ENCODE measurements at places on chromosomes 16 and 17.
A peak's percentile ranks its signal among the peaks of the same experiment; 100 is the strongest.

- H3K27me3 ChIP-seq, result no peaks in the 10 kb centered on the region
- H3K27ac ChIP-seq, result no peak overlapping the region
- no peak overlapping the region for H3K4me3 ChIP-seq
- no peak for DNase-seq
These were observed 113.4 kb upstream of the RCVRN start for GRCh38 chr17:10018461-10018891.

DNA sequence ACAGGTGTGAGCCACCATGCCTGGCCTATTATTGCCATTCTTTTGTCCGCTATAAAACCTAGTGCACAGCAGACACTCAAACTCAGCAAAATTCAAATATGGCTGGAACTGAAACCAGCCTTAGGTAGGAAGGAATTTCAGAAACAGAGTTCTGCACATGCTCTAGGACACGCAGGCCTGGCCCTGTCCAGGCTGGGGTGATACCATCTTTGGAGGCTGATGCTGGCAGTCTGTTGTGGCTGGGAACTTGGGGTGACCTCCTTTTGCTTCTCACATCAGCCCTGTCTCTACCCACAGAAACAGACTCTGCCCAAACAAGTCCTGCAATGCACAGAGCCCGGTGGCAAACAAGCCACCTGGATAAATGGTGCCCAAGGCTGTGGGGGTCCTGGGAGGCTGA lies 12.6 kb upstream of the KIFC3 start:
- H3K4me3 ChIP-seq, result no peak overlapping the region
- DNase-seq, result no peak
- H3K4me1 ChIP-seq, result peaks cover 7% of the 10 kb centered on the region
- H3K27ac ChIP-seq, result no peak overlapping the region
- no peaks in the 10 kb centered on the region for H3K36me3 ChIP-seq

DNA sequence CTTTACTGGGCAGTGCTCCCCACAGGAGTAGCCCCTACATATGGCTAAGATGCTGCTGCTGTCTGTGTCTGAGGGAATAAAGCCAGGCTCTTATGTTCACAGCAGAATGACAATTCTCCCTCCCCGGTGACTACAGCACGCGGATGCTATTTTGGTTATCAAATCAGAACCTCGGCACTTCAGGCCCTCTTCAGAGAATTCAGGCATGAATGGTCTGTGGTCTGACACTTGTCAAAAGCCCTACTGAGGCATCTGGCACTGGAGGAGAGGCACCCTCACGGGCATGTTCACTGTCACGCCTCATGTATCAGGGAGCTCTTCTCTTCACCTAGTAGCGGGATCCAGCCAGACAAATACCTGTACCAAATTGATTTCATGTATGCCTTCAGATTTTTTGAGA lies 30.4 kb downstream of the KIAA0513 start:
- no peaks in the 10 kb centered on the region for H3K36me3 ChIP-seq
- H3K4me3 ChIP-seq, result no peak overlapping the region
- H3K27me3 ChIP-seq, result no peaks in the 10 kb centered on the region
- no peak for DNase-seq
- no peak overlapping the region for H3K27ac ChIP-seq

DNA sequence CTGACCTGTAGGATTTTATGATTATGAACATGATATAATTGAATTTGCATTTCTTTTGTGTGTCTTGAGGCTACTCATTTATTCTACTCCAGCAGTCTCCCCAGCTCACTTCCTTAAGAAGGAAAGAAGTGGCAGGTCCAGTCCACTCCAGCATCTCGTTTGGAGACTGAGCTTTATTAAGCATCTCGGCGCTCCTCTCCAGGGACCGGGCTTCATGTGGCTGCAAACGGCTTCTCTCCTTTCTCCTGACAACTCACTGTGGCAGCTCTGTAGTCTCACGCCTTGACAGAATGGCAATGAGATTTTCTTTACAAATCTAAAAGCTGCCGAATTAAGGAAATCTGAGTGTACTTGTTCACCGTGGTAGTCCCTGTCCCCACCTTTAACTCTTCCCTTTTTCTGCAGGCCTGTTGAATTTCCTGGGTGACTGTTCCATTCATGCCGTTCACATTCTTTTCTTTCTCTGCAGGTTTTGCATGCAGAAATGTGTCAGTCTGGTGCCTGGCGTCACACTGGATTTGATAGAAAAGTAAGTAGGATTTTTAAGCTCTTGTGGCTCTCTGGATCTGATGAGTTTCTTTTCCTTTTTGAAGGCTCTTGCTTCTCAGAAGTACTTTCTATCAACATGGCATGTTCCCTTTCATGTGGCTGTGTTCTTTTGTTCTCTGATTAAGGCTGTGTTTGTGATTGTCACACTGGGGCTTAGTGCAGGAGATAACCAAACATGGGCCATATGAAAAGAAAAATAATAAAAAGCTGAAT lies 200.5 kb upstream of the CHMP6 start:
- H3K27ac ChIP-seq, result peak overlapping the region; percentile 62
- H3K4me1 ChIP-seq, result no peaks in the 10 kb centered on the region
- no peak overlapping the region for H3K4me3 ChIP-seq
- H3K27me3 ChIP-seq, result no peaks in the 10 kb centered on the region

DNA sequence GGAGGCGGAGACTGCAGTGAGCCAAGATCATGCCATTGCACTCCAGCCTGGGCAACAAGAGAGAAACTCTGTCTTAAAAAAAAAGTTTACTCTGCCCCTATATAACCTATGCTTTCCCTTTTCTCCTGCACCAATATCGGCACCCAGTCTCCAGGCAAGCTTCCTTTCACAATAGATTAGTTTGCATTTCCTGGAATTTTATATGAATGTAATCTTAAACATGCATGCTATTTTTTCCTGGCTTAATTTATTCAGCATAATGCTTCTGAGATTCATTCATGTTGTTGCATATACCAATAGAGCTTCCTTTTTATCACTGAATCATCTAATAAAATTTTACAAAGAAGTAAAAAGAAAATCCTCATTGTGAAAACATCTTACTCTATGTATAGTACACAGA lies 59.4 kb downstream of the USP32 start:
- H3K27ac ChIP-seq, result no peak overlapping the region
- H3K27me3 ChIP-seq, result no peaks in the 10 kb centered on the region
- no peaks in the 10 kb centered on the region for H3K36me3 ChIP-seq
- DNase-seq, result no peak
- H3K4me1 ChIP-seq, result no peaks in the 10 kb centered on the region
- no peak overlapping the region for H3K4me3 ChIP-seq

- H3K4me1 ChIP-seq, result peaks cover 9% of the 10 kb centered on the region
- DNase-seq, result no peak
- no peak overlapping the region for H3K27ac ChIP-seq
- H3K27me3 ChIP-seq, result no peaks in the 10 kb centered on the region
- H3K4me3 ChIP-seq, result no peak overlapping the region
These were observed 70.2 kb downstream of the ANKRD11 start for GRCh38 chr16:89420204-89420603.

GRCh38 chr16:24539295-24539849 lies at the start of gene RBBP6:
TSS of gene RBBP6 (plus strand) at chr16:24539566. CDS start at chr16:24540627, 1,061 bp downstream.
- peaks cover 4% of the 10 kb centered on the region for H3K4me1 ChIP-seq
- no peaks in the 10 kb centered on the region for H3K27me3 ChIP-seq
- peak within 1 kb of the TSS; percentile 74 for H3K4me3 ChIP-seq
- H3K27ac ChIP-seq, result peak within 1 kb of the TSS; percentile 99

GRCh38 chr16:2086812-2087747 lies 39.3 kb downstream of the TSC2 start:
- H3K27me3 ChIP-seq, result no peaks in the 10 kb centered on the region
- no peak overlapping the region for H3K27ac ChIP-seq
- H3K36me3 ChIP-seq, result peaks cover 12% of the 10 kb centered on the region
- no peaks in the 10 kb centered on the region for H3K4me1 ChIP-seq
- no peak overlapping the region for H3K4me3 ChIP-seq

GRCh38 chr17:29566473-29567303 lies at the start of gene ABHD15:
TSS of gene ABHD15 (minus strand) at chr17:29567037. CDS start at chr17:29566966, 71 bp downstream.
- peak; percentile 83 for DNase-seq
- peak within 1 kb of the TSS; percentile 82 for H3K4me3 ChIP-seq
- peaks cover 8% of the 10 kb centered on the region for H3K4me1 ChIP-seq
- H3K36me3 ChIP-seq, result no peaks in the 10 kb centered on the region
- no peaks in the 10 kb centered on the region for H3K27me3 ChIP-seq

- H3K27ac ChIP-seq, result no peak overlapping the region
- peaks cover 4% of the 10 kb centered on the region for H3K4me1 ChIP-seq
- H3K27me3 ChIP-seq, result peaks cover 4% of the 10 kb centered on the region
- no peak overlapping the region for H3K4me3 ChIP-seq
- DNase-seq, result peak; percentile 86
These were observed 4.0 kb downstream of the SRCIN1 start for GRCh38 chr17:38601539-38602351.

DNA sequence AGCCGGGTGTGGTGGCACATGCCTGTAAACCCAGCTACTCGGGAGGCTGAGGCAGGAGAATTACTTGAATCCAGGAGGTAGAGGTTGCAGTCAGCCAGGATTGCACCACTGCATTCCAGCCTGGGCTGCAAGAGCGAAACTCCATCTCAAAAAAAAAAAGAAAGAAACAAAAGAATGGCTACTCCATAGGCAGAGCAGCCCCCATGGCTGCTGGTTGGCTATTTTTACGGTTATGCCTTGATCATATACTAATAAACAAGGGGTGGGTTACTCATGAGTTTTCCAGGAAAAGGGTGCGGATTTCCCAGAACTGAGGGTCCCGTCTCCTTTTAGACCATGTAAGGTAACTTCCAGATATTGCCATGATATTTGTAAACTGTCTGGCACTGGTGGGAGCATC lies 76.2 kb upstream of the TMEM97 start:
- no peaks in the 10 kb centered on the region for H3K36me3 ChIP-seq
- H3K4me3 ChIP-seq, result no peak overlapping the region
- H3K4me1 ChIP-seq, result no peaks in the 10 kb centered on the region
- no peak for DNase-seq
- H3K27ac ChIP-seq, result no peak overlapping the region
- H3K27me3 ChIP-seq, result no peaks in the 10 kb centered on the region

GRCh38 chr16:47278306-47278970 lies 134.7 kb upstream of the NETO2 start:
- no peak overlapping the region for H3K4me3 ChIP-seq
- H3K36me3 ChIP-seq, result no peaks in the 10 kb centered on the region
- no peaks in the 10 kb centered on the region for H3K4me1 ChIP-seq
- H3K27ac ChIP-seq, result no peak overlapping the region

GRCh38 chr16:333406-334094 lies 19.0 kb downstream of the AXIN1 start:
- H3K4me1 ChIP-seq, result peaks cover 11% of the 10 kb centered on the region
- no peak for DNase-seq
- H3K4me3 ChIP-seq, result no peak overlapping the region

DNA sequence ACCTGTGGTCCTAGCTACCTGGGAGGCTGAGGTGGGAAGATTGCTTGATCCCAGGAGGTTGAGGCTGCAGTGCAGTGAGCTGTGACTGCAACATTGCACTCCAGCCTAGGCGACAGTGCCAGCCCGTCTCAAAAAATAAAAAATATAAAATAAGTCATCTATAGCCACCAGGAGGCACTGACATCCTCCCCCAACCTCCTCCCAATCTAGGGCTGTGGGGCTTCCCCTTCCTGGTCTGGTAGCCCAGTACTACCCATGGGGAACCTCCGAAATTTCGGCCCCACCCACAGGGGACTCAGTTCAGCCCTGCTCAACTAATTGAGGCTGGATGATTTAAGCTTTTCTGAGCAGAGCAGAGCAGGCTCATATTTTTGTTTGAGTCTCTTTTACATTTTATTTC lies 3.2 kb downstream of the ZSCAN10 start:
- DNase-seq, result no peak
- H3K4me3 ChIP-seq, result no peak overlapping the region
- H3K27me3 ChIP-seq, result no peaks in the 10 kb centered on the region
- no peaks in the 10 kb centered on the region for H3K36me3 ChIP-seq
- no peaks in the 10 kb centered on the region for H3K4me1 ChIP-seq
- no peak overlapping the region for H3K27ac ChIP-seq

- H3K4me3 ChIP-seq, result no peak overlapping the region
- H3K27ac ChIP-seq, result no peak overlapping the region
- no peak for DNase-seq
- no peaks in the 10 kb centered on the region for H3K27me3 ChIP-seq
- no peaks in the 10 kb centered on the region for H3K4me1 ChIP-seq
These were observed 42.6 kb upstream of the GRIN2A start for GRCh38 chr16:10224850-10225249.

DNA sequence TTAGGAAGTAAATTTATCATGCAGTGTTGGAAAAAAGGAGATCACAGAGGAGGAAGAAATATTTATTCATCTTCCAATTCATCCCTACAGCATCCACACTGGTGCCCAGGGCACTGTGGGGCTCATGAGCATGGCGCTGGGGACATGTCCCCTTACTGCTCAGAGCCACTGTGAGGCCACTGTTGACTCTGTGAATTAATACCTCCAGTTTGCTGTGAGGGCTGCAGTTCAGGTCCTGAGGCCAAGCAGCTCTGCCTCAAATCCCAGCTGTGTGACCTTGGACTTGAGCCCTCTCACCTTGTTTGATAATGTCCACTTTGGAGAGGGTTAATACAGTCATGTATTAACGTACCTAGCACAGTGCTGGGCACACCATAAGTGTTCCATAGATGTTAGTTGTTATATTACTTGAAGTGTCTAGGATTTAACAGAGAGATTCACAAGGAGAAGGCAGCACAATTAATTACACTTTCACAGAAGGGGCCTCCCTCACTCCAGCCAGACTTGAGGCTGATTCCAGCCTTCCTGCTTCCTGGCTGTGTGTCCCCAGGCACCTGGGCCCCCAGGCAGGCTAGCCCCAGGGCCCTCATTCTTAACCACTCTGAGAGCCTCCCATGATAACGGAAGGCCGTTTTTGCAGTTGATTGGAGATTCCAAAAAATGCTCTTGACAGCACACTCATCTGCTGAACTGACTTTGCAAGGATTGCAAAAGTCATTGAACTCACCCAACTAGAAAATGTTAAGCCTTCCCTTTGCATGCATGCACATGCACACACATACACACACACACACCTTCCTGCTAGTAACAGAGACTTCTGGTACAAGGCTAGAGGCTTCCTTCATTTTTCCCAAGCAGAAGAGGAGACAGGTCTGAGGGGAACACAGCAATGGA lies 29.4 kb downstream of the KATNIP start:
- H3K27ac ChIP-seq, result no peak overlapping the region
- H3K36me3 ChIP-seq, result no peaks in the 10 kb centered on the region
- DNase-seq, result no peak
- H3K4me1 ChIP-seq, result no peaks in the 10 kb centered on the region

- no peak overlapping the region for H3K27ac ChIP-seq
- no peaks in the 10 kb centered on the region for H3K4me1 ChIP-seq
- no peak overlapping the region for H3K4me3 ChIP-seq
- DNase-seq, result no peak
These were observed 8.1 kb upstream of the ABCA5 start for GRCh38 chr17:69335058-69335457.

DNA sequence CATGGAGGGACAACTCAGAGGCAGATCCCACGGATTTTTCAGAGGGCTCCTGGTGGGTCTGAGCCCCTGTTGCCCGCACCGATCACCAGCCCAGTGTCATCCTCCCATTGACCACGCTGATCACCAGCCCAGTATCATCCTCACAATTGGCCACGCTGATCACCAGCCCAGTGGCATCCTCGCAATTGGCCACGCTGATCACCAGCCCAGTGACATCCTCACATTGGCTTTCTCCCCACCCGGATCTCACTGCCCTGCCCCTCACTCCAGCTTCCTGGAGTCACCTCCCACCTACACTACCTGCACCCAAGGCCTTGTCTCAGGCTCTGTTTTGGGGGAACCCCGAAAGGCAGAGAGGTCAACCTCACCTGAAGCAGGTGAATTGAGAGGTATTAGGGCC lies 358.2 kb upstream of the TNRC6C start:
- no peaks in the 10 kb centered on the region for H3K4me1 ChIP-seq
- no peaks in the 10 kb centered on the region for H3K36me3 ChIP-seq
- no peak overlapping the region for H3K27ac ChIP-seq
- H3K4me3 ChIP-seq, result no peak overlapping the region
- no peaks in the 10 kb centered on the region for H3K27me3 ChIP-seq

GRCh38 chr17:40818343-40818732 lies 4.1 kb downstream of the KRT10 start:
- H3K4me3 ChIP-seq, result peak overlapping the region; percentile 60
- H3K27me3 ChIP-seq, result no peaks in the 10 kb centered on the region
- no peaks in the 10 kb centered on the region for H3K36me3 ChIP-seq
- DNase-seq, result no peak
- no peaks in the 10 kb centered on the region for H3K4me1 ChIP-seq
